ENCODE measurements at places on chromosomes 16 and 17.

DNA sequence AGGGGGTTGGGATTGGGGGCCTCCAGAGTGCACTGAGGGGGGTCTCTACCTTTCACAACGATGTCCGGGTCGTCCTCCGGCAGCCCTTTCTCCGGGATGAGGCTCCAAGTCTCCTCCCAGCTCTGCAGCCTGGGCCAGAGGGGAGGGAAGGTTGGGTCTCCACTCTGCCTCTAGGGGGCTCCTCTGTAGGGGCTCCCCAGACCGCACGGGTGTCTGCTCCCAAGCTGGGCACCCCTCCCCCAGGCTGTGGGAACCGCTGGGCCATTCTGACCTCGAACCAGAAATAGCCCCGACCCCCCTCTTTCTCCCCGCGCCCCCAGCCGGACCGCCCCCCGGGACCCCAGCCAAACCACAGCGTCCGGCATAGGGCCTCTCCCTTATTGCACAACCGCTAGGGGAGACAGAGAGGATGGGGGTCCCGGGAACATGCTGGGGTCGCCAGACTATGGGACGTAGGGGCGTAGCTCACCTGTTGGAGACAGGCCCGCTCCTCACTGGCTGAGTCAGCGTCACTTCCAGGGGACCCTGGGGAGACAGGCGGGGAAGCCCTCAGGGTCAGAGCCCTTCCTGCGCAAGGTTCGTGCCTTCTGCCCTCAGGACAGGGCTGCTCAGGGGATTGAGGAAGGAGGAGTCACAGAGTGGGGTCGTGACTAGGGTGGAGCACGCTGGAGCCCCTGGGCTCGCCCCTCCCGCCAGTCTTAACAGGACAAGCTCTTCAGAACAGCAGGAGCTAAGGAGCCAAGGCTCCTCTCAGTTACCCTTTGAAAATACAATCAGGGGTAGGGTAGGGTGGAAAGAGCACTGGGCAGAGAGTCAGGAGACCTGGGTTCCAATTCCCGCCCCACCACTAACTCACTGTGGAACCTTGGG lies 2.7 kb downstream of the PLEKHH3 start:
- no peak for DNase-seq

DNA sequence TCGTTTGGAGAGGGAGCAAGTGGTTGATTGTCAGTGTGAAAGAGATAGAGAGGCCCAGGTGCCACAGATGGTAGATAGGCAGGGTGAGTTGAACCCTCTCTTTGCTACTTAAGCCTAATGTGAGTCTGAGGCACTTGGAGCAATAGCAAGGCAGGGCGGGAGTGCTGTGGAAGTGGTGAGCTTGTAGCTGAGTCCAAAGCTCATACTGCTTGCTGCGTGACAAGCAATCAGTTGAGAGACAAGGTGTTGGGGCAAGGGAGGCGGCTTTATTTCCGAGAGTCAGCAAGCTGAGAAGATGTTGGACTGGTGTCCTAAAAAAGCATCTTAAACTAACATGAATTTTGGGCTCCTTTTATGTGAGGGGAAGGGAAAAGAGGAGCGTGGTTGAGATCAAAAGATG lies 112.9 kb upstream of the ZKSCAN2 start:
- DNase-seq, result no peak

- no peak for DNase-seq
Observed at GRCh38 chr16:78375055-78375679, 275.7 kb downstream of the WWOX start.

DNA sequence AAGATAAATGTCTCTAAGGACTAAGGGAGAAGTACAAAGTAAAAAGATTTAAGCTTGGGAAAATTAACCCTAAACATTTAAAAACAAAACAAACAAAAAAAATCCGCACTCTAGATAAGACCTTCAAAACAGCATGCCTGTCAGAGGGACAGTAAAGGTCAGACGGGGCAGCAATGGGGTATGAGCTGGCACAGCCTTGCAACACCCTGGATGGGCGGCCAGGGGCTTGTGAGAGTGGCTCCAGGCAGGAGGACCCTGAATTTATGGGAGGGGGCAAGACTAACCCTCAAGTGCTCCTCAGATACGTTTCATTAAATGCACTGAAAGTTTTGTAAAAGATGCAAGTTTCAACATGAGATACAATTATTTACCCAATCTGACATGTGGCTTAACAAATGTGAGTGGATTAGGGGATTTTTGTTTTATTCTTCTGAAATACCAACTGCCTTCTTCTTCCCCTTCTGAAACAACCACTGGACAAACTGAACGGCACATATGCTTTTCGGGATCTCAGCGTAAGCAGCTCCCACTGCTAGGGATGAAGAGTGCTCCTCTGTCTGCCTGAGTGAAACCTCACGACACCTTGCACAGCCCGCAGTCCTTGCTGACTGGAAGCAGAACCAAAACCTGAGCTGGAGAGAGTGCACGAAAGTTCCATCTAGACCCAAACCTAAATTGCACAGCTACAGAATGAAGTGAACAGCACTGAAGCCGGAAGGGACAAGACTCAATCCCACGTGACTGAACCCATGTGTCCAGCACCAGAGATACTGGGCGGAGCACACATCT lies 128.4 kb downstream of the ANKRD11 start:
- no peak for DNase-seq

- DNase-seq, result no peak
Observed at GRCh38 chr16:49855822-49856671, at the start of gene ZNF423. ZNF423 (minus strand) TSS chr16:49856112; CDS start chr16:49855774, 338 bp downstream.

DNA sequence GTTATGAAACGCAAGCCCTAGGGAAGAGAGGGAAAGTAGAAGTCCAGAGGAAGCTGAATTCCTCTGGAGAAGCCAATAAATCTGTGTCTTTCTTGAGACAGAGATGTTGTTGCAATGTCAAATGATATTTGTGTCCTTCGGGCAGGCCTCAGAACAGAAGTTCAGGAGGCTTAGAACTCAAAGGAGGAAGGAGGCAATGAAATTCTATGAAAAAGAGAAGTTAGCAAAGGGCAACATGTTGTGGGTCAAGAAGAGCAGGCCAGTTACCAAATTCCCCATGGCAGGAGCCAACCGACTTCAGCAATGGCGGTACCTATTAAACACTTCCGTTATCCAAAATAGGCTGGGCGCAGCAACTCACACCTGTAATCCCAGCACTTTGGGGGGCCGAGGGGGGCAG lies 109.0 kb upstream of the DHX40 start:
- no peak for DNase-seq

- peak; percentile 89 for DNase-seq
Observed at GRCh38 chr16:48408688-48409087, 23.5 kb upstream of the SIAH1 start.

All from brain microvascular endothelial cell (primary cell).